ENCODE measurements at places on chromosomes 6 and 20. TPM values are rescaled to one million over a fixed set of nuclear protein-coding genes. Genes with fewer than 3 reads are reported as not detected.

The C20orf141 gene
- total RNA-seq, result not detected

The TLDC2 gene
- not detected for total RNA-seq

GRCh38 chr6:25288518-25288917 is 9.3 kb downstream of the CARMIL1 start:
- no peak for DNase-seq

DNA sequence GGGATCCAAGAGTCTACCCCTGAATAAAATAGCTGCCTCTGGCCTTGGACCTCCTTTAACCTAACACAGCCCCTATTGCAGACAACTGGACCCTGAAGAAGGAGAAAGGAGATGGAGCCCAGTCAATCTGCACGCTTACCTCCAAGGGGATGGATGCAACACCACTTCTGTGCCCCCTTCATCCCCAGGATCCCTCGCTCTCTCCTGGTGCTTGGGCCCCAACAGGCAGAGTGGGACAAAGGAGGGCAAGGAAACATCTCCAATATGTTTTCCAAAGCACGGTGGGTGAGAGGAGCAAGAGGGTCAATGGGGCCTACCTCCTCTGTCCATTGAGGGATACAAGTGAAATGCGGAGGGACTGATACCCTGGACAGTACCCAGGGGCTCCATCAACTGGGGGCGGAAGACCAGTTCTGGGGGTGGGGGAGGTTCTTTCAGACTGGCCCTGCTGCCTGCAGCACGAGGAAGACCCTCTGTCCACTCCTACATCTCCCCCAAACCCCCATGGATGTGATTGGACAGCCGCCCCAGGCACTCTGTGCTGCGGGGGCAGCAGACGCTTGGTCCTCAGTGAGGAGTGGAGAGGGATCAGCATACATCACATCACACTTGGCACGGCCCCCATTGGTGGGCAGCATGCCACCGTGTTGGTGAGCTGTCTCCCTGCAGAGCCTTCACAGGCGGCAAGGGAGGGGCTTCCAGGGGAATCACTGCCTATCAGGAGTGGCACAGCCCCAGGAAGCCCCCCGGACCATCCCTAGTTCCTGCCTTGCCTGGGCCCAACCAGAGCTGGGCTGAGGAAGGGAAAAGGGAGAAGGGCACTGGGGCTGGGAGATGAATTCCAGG is 70.6 kb downstream of the MRPL14 start:
- DNase-seq, result no peak

The KIAA0408 gene
- 5.1 TPM for total RNA-seq

DNA sequence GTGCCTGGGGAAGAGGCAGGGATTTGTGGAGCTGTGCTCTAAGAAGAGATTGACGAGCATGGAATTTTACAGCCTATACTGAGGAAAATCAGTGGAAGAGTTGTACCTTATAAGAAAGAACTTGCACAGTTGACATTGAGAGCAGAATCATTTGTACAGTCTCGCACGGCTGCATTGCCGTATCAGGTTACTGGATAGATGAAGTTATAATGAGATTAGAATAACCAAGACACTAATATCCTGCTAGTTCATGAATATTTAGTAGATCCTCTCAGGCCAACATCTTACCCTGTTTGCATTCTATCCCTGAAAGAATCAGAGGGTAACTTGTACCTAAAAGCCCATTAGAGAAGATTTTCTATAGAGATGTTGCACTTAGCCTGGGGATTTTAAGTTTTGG is 447.1 kb downstream of the PREX1 start:
- DNase-seq, result no peak

DNA sequence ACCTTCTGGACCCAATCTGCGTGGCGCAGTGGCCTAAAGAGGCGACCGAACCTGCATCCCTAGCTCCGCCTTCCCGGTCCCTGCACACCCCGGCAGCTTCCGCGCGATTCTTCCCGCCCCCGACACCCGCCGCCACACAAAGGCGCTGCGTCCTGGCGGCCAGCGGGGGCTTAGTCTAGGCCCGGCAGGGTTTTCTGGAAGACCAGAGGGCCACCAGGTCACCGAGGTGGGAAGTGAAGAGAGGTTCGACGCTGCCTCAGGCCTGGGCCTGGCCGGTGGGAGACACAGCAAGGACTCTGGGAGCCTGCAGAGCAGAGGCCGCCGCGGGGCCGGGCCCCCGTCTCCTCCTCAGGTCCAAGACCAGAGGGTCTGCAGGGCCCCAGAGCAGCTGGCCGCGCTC is 154.9 kb downstream of the OR2B2 start:
- DNase-seq, result no peak

- no peak for DNase-seq
Observed at GRCh38 chr6:49676671-49677281, 36.6 kb downstream of the CRISP2 start.
